ENCODE measurements at places on chromosomes 1 and 21.
A peak's percentile ranks its signal among the peaks of the same experiment; 100 is the strongest.

GRCh38 chr21:41926117-41926806 lies 27.6 kb downstream of the C2CD2 start:
- DNase-seq, result peak; percentile 76

- no peak for DNase-seq
These were observed 13.4 kb downstream of the CD58 start for GRCh38 chr1:116557323-116557878.

DNA sequence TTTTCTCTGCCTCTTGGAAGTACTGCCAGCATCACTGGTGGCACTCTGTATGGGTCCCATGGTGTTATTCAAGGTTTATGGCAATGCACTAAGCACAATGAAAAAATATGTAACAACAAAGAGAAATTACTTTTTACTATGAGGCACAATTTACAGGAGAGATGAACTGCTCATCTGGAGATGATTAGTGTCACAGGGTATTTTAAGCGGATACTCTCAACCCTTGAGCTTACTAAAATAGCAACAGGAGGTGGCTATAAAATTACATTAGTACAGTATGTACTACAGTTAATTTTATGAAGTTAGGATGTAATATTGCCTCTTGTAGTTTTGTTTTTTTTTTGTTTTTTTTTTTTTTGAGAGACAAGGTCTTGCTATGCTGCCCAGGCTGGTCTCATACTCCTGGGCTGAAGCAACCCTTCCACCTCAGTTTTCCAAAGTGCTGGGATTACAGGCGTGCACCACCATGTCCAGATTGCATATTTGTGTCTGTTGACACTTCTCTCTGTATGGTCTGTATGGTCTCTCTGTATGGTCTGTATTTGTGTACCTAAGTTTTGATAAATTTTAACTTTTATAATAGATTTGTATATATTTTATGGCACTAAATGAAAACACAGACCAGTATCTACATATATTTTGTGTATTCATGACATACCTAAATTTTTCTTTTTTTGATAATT lies 175.6 kb upstream of the HP1BP3 start:
- peak; percentile 21 for DNase-seq

DNA sequence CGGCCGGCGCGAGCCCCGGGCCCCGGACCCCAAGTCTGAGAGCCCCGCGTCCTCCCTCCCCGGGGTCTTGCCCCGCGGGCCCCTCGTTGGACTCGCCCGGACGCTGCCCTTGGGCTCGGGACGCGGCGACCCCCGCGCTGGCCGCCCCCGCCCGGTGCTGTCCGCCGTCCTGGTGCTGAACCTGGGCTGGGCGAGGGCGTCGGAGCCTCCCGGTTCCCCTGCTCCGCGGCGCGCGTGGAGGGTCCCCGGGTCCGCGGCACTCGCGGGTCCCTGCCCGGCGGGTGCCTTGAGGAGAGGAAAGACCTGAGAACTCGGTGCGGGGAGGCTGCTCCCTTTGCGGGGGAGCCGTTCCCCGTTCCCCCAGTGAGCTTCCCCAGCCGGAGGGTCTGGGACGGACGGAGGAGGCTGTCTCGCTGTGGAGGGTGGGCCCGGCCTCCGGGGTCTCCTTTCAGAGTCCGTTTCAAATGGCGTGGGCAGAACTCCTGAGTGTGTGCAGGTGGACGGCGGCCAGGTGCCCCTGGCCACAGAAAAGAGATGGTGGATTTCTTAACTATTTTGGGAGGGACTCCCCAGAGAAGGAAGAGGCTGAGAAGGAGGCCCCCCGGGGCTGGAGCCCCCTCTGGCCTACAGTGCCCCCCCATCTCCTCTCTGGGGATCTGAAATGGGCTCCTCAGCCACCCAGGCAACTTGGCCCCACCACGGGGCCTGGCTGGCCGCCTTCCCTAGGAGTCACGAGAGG lies 595 bp downstream of the GABRD start:
- peak; percentile 10 for DNase-seq

- no peak for DNase-seq
These were observed 1.7 kb downstream of the PDXK start for GRCh38 chr21:43720539-43721166.

DNA sequence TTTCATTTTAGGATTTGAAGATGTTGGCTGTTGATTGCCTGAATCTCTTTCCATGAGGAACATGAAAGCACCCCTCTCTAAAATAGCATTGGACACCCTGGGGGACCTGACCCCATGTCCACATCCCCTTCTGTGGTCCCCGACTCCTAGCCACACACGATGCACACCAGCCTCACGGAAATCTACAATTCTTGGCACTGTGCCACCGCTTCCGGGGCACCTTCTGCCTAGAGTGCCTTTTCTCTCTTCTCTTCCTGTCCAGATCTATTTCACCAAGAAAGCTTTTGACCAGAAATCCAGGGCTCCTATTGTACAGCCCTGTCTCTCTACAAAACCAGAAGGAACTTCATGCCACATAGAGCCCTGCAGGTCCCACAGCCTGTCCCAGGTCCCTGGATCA lies 50.3 kb downstream of the MYSM1 start:
- DNase-seq, result no peak

GRCh38 chr1:61463220-61463619 lies 261.7 kb downstream of the TM2D1 start:
- DNase-seq, result no peak

GRCh38 chr1:79325705-79326104 lies 319.2 kb upstream of the ADGRL4 start:
- peak; percentile 27 for DNase-seq

- DNase-seq, result no peak
These were observed 44.4 kb downstream of the CFHR5 start for GRCh38 chr1:197021716-197022115.

- DNase-seq, result no peak
These were observed 82.2 kb upstream of the BARHL2 start for GRCh38 chr1:90799326-90799725.

DNA sequence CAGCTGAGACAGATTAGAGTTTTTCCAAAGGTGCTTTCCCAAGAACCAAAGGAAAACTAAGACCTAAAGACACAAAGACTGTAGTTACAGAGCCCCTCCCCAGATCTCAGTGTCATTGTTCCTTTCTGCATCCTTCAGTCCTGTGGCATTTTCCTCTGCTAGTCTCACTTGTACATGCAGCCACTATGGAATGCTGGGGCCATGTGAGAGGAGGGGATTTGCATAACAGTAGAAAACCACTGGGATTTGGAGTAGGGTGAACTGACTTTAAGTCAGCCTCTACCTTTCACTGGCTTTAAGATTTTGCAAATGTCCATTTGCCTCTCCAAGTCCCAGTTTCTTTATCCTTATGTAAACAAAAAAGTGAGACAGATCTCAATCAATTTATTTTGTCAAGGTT lies 119.4 kb upstream of the F3 start:
- peak; percentile 22 for DNase-seq

- DNase-seq, result no peak
These were observed 16.6 kb downstream of the OBSCN start for GRCh38 chr1:228224198-228225164.

DNA sequence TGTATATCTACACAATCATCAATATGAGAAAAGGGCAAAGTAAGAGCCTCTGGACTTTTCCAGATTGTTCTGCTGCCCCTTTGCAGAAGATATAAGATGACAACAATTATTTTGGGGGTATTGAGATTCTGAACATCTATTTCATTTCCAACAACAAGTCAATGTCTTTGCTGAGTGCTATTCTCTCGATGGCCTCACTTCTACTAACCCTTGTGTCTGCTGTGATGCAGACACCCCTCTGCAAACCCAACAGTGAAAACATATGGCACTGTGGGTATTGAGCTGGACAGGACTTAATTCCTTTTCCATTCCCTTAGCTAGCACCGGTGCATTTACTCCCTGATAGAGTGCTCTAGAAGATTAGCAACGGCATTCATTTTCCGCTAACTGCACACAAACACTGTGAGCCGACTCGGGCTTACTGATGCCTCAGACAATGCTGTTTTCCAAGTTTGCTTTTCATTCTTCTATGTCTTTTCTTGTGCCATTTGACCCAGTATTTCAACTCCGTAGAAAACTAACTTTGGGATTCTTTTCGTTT lies 33.4 kb upstream of the SMYD2 start:
- DNase-seq, result no peak

DNA sequence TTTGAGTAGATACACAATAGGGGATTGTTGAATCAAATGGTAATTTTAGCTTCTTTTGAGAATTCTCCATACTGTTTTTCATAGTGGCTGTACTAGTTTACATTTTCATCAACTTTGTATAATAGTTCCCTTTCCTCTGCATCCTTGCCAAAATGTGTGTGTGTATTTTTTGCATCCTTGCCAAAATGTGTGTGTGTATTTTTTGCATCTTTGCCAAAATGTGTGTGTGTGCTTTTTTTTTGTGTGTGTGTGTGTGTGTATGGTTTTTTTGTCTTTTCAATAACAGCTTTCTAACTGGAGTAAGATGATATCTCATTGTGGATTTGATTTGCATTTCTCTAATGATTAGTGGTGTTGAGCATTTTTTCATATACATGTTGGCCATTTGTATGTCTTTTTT lies 105.4 kb downstream of the ATP6V1G3 start:
- no peak for DNase-seq

DNA sequence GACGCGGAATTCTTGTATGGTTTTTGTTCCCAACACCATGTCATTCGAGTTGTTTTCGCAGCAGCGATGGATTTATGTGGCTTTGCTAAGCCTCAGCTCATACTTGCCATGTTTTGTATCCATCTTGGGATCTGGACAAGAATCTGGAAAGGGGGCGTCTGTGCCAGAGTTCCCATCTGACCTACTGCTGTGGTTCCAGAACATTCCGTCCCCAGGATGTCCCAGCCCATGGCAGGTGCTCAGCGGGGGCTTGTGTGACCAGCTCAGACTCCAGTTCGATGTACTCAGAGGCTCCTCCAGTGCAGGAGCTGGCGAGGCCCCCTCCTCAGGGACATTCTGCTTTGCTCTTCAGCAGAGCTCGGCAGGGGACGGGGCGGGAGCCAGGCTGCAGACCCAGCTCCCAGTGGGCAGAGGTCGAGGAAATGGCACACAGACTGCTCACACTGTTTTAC lies 24.0 kb upstream of the ADARB1 start:
- no peak for DNase-seq

- peak; percentile 82 for DNase-seq
These were observed 202.0 kb downstream of the USH2A start for GRCh38 chr1:216221260-216221700.

- DNase-seq, result peak; percentile 80
These were observed 63.1 kb downstream of the ZNF281 start for GRCh38 chr1:200346700-200347099.

- no peak for DNase-seq
These were observed 208.7 kb downstream of the PTPRU start for GRCh38 chr1:29444782-29445729.

DNA sequence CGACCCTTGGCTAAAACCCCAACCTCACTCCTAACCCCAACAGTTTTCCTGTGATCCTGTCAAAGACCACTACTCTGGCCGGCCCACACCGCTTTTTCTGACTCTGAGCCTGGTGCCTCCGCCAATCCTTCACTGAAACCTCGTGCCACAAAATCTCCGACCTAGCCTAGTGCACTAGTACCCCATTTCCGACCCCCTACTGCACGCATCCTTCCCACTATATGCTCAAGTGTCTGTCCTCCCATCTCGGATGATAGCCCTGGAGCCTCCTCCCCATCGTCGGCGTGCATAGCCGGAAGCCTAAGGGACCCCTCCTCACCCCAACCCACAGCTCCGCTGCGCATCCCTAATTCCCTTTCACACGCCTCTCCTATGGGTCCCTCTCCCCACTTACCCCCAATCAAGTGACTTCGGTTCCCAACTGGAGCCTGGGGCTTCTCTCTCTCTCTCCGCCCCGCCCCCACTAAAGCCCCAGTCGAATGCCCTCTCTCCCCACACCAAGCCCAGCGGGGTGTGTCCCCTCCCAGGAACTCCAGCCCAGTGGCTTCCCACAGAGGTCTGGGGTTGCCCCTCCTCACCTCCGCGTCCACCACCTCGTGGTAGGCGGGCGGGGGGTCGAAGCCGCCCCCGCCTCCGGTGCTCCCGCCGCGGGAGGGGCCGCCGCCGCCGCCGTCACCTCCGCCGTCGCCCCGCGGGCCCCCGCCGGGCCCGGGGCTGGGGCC lies 791 bp downstream of the USP24 start:
- peak; percentile 55 for DNase-seq

DNA sequence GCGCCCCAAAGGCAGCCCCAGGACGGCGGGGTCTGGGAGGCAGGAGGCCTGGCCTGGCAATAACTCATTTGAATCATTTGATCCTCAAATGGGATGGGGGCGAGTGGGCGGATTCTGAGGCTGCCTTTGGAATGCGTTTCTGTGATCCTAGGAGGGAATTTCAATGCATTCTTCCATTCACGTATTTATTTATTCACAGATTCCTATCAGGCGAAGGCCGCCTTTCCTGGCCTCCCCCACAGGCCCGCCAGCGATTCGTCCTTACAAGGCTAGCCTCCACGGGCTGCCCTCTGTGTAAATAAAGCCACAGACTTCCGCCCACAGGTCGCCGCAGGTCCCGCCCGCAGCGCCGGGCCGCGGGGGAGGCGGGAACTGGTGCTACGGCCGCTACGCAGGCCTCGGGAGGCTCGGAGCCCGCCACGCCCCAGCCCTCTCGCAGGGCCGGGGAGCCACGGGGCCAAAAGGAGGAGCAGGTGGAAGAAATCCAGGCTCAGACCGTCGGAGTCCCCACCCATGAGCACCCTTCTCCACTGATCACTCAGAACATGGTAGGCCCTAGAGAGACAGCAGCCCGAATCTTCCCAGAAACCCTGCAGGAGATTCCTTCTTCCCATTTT lies 31.3 kb upstream of the JUN start:
- DNase-seq, result peak; percentile 83

DNA sequence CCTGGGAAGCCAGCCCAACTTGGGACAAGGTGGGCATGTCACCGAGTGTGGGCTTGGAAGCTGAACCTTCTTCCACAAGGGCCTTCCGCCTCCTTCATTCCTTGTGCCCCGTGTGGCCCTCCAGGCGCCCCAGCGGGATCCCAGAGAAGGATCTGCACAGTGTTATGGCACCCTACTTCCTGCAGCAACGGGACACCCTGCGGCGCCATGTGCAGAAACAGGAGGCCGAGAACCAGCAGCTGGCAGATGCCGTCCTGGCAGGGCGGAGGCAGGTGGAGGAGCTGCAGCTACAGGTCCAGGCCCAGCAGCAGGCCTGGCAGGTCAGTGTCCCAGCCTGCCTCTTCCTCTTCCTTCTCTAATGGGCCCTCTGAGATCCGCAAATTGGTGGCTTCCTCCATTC lies 5.8 kb upstream of the BGLAP start:
- DNase-seq, result no peak

GRCh38 chr1:9746211-9746610 lies 77.6 kb downstream of the CLSTN1 start:
- DNase-seq, result peak; percentile 62
